ENCODE measurements at places on chromosomes 6 and 20.

DNA sequence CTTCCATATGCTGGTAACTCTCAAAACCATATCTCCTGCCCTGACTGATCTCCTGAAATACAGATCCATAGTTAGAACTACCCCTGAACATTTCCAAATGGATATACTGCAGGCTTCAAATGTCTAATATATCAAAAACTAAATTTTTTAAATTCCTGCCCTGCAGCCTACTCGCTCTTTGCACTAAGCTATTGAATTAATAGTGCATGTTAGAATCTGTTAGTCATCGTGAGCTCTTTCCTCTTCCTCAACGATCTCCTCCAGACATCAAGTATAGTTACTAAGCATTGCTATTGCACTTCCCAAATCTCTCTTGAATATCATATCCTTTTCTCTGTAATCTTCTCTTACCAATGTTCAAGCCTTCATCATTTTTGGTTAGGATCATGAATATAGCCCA is 26.0 kb upstream of the RSPO3 start:
- no peak for DNase-seq

- DNase-seq = no peak
These were observed 162.1 kb downstream of the PTPRK start for GRCh38 chr6:128358244-128358776.

GRCh38 chr6:6716998-6717763 is 128.7 kb downstream of the LY86 start:
- no peak for DNase-seq

- peak; percentile 17 for DNase-seq
These were observed 49.2 kb downstream of the GMDS start for GRCh38 chr6:2196079-2196679.

DNA sequence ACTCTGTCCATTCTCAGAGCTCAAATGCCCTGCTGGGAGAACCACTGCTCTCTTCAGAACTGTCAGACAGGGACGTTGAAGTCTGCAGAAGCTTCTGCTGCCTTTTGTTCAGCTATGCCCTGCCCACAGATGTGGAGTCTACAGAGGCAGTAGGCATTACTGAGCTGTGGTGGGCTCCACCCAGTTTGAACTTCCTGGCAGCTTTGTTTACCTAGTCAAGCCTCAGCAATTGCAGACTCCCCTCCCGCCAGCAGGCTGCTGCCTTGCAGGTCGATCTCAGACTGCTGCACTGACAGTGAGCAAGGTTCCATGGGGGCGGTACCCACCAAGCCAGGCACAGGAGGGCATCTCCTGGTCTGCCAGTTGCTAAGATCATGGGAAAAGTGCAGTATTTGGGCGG is 21.8 kb upstream of the UFL1 start:
- no peak for DNase-seq

DNA sequence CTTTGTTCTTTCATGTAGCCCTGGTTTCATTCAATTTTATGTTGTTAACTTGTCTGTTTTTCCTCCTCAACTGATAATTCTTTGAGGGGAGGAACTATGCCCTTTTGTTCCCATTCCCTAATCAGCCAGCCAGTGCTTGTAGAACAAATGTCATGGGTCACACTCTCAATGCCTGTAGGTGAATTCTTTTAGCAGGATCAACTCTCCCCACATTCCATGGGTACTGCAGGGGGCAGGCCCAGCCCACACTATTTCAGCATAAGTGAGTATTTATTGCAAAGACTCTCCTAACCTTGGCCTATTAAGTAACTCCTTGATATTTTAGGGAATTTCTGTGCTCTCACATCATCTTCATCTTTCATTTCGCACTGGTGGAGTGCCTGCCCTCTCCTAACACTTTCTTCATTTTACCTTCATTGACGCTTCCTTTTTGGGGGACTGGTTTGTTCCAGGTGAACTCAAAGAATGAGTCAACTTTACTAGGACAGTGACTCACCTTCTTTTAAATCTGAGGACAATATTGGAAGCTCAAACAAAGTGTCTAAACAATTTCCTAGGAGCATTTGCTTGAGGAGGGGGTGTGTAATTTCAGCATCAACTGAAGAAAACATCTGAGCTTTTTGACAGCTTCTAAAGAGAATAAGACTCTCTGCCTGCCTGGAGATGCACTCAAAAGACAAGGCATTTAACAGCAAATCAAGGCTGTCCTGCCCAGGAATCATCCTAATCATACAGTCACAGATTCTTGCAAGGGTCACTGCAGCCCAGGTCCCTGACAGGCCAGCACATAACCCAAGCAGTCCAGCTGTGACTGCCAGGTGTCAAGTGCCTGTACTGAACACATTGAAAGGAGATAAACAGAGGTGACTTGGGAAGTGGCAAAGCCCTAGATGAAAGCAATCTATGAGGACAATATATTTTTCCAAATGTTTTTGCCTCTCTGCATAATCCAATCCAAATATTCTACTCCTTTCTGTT is 263.9 kb upstream of the PRND start:
- peak; percentile 39 for DNase-seq

GRCh38 chr20:11451793-11452291 is 465.9 kb upstream of the BTBD3 start:
- DNase-seq = no peak

DNA sequence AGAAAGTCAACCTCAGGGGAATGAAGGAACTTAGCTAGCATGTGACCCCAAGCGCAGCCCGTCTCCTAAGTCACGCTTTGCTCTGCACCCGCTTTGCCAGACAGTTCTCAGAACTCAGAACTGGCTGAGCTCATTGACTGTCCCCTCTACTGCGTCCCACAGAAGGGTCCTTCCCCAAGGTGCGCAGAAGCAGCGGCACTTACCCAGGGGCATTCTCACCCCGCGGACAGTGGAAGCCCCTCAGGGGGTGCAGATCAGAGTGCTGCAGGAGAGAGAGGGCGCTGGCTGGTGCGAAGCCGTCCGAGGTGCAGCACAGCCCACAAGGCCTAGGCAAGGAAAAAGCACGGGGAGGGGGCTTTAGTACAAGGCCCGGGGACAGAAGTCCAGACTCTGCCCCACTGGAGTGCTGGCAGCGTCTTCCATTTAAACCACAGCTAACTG is 807 bp downstream of the SNHG17 start:
- DNase-seq = no peak

All from PC-9 (cell line).